NCI-H460 (cell line): ENCODE measurements at places on chromosomes 7 and 10. TPM values are rescaled to one million over a fixed set of nuclear protein-coding genes. Genes with fewer than 3 reads are reported as not detected.

GRCh38 chr10:48209241-48209640, 65.3 kb downstream of the FRMPD2 start:
- DNase-seq, result no peak

DNA sequence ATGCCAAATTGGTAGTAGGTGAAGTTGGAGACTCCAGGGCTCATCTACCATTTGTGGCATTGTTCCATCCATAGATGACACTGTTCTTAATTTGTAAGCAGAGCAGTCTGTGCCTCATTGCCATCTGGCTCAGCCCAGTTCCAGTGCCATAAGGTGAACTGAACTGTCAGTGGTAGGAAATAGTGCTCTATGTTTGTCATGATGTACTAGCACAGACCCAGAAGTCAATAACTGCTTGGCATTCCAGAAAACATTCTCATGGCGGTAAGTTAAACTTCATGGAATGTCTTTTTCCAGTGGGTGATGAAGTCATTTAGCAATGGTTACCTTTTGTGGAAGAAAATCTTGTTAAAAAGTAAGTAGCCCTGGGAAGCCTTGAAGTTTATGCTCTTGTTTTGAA, 302.7 kb downstream of the SUGCT start:
- DNase-seq, result no peak

DNA sequence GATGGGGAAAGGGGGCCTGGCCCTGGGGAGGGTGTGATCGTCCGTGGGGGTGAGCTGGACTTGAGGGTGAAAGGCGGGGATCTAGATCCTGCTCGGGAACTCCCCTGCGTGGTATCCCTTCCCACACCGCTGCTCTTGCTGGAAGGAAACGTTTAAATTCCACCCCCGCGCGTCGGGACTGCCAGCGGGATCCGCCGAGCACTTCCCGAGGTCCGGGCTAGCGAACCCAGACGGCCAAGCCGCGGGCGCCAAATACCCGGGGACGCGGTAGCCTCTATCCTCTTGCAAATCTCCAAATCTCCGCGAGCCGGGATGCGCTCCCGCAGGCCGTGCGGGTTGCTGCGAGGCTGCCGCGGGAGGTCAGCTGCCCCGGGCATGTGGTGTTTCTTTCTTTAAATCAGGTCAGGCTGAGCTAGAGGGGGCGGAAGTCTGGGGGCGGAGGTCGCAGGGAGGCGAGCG, 904 bp downstream of the NPTX2 start:
- DNase-seq, result no peak

DNA sequence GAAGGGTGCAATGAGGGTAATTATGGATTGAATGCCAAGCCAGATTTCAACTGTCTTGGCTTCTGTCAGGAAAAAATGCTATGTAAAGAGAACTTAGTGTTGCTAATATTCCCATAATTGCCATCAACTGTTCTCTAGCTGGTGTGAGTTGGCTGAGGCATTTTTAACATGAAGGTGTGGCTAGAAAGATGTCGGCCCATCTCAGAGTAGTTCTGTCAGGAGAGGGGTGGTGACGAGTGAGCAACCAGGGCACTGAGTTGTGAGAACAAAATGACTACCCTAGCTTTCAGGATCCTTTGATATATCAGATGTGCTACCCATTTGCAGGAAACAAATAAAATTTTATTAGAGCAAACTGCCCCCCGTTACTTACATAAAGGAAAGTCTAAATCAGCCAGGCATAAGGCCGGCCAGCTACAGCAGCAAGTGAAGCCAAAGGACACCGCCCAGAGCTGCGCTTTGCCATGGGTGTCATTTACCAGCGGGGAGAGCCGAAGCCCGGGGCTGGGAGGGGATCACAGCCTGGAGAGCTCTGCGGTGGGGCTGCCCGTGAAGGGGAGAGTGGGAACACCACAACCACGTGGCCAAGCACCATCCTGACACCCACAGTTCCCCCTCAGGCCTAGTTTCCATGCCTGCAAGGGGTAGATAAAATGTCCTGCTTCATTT, 141.4 kb downstream of the ICA1 start:
- no peak for DNase-seq

DNA sequence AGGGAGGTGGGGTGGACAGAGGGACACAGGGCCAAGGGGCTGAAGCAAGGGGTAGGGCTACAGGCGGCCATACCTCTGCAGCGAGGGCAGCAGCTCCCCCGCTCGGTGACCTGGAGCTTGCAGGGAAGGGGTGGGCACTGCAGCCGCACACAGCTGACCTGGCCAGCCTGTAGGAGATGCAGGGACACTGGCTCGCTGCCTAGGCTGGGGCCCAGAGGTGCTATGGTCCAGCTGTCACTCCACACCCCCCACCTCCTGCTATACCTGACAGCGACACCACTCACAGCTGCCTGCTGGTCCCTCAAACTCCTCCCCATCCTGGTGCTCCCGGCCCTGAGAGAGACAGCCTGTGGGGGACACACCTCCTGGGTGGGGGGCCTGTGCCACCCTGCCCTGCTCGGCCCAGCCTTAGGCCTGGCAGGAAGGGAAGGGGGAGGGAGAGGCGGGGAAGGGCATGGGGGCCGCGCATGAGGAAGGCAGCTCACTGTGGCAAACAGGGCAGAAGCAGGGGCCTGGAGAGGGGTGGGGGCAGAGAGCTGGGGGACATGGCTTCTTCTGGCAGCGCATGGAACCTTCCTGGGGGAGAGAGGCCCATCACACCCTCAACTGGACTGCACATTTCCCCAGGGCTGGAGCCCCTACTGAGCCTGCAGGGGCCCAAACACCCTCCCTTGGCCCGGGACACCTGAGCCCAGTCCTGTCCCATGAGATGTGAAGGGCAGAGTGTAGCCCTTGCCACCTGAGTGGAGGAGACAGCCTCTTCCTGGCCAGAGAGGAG, 23.9 kb downstream of the ATP6V1F start:
- no peak for DNase-seq

DNA sequence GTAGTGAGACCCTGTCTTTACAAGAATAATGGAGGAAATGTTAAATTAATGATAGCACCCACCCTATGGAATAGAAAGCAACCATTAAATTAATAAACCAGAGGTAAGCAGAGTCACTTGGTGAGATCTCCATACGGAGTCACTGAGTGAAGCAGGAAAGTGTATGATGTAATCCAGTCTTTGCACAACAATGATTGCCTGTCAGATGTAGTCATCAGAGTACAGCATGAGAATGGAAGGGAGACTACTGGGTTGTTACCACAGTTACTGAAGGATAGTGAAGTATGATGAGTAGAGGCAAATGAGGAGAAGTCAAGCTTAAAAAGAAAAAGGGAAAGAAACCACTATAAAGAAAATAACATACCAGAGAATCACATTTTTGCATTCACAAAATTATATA, 371.9 kb upstream of the SHH start:
- no peak for DNase-seq

GRCh38 chr7:149369497-149369896, 91.4 kb downstream of the ZNF777 start:
- no peak for DNase-seq

- no peak for DNase-seq
Observed at GRCh38 chr10:23657677-23658076, 218.8 kb downstream of the OTUD1 start.

ADAMTS14 gene
- total RNA-seq, result 0.02 TPM in 1 of 2 replicates, not detected in the other

MOSPD3 gene
- 7.2 and 7.3 TPM in 2 replicates for total RNA-seq

HOXA6 gene
- 6.7 and 8.3 TPM in 2 replicates for total RNA-seq

NDUFB2 gene
- total RNA-seq, result 115 TPM in 2 replicates

HDAC9 gene
- total RNA-seq, result 0.02 and 0.03 TPM in 2 replicates

ZNF735 gene
- not detected in 2 replicates for total RNA-seq
